ENCODE measurements at places on chromosomes 4 and X. TPM values are rescaled to one million over a fixed set of nuclear protein-coding genes. Genes with fewer than 3 reads are reported as not detected.

Gene HPRT1
- total RNA-seq, result 40.3 TPM

Gene SPATA4
- not detected for total RNA-seq

Gene GLUD2
- total RNA-seq, result 1.4 TPM

Gene MAGEC3
- not detected for total RNA-seq

Gene C4orf54
- total RNA-seq, result not detected

Gene STK32B
- 1.9 TPM for total RNA-seq

Measured in WTC11 (cell line).